Astrocyte of the spinal cord (primary cell): ENCODE measurements at places on chromosomes 7 and 10.
A peak's percentile ranks its signal among the peaks of the same experiment; 100 is the strongest.

DNA sequence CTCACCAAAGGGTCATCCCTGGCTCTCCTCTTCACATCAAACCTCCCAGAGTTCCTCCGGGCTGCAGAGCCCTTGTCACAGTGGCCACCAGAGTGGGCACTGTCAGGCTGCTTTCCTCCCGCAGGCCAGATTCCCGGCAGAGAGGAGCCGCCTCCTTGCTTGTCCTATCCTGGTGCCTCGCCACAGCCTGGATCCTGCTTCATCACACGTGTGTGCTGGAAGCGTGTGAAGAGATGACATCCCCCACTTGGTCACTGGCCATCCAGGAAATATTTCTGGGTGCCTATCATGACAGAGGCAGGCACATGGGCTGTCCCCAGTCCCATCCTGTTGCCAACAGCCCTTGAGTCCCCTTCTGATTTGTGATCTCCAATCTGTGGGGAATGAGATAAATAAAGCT lies 15.0 kb downstream of the INSIG1 start:
- no peak for DNase-seq

DNA sequence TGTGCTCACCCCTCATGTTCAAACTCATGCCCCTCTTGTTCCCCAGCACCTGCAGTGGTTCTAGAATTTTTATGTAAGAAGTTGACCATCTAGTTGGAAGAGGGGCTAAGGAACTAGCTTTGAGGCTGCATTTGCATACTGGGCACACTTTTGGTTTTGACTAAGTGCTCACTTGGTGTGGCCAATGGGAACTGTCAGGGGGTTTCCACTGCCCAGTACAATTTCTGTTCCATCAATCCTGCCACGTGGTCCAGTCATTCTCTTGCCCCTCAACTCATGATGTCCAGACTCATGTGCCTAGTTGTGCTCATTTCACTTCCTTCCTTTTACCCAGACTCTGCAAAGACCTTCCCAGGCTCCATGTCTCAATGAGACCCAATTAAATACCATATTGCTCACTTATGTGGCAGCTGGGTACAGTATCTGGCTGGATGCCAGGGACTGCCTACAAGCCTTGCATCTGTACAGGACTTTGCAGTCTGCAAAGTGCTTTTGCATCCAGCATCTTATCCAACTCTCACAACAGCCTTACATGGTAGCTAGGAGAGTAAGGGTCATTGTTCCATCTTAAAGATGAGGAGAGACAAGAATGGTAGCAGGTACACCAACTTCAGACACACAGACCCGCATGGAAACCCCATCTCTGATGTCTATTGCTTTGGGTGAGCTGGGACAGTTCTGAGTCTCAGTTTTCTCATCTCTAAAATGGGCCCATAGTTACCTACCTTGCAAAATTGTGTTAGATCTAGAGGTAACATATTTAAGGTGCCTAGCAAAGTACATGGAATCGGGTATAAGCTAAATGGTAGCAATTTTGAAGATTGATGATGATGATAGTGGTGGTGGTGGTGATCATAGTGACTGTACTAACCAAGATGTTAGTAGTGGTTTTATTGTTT lies 30.1 kb upstream of the KCNMA1 start:
- no peak for DNase-seq

DNA sequence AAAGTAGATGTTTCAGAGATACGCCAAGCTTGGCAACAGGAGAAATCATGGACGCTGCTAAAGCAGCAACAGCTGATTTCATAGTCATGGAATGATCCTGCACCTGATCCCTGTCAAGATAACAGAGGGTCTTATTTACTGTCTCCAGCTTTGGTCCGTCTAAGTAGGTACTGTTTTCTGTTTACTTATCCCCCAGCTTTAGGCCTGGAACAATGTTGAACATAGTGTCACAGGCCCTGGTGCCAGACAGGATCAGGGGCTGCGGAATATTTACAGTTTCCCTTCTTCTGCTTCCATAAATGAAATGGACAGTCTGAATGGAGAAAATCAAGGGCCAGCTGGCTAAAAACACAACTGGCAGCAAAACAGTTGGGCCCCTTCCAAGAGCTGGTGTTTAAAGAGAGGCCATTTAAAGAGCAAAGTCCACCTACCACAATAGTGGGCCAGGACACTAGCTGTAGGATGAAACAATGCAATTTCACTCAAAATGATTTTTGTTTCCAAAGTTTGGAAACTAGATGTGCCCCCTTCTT lies 2.9 kb downstream of the GPR37 start:
- DNase-seq, result no peak

DNA sequence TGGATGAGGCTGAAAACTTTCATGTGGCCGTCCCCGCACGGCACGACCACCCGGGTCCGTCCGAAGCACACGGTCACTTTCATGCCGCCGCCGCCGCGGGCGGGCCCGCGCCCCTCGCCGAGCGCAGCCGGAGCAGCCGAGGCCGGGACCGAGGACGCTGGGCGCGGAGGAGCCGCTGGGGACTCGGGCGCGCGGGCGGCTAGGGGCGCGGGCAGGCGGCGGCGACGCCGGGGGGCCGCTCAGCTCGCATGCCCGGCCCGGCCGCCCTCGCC lies 247 bp downstream of the PARD3 start:
- no peak for DNase-seq

GRCh38 chr7:129789652-129790051 lies 163.1 kb downstream of the UBE2H start:
- DNase-seq, result no peak

DNA sequence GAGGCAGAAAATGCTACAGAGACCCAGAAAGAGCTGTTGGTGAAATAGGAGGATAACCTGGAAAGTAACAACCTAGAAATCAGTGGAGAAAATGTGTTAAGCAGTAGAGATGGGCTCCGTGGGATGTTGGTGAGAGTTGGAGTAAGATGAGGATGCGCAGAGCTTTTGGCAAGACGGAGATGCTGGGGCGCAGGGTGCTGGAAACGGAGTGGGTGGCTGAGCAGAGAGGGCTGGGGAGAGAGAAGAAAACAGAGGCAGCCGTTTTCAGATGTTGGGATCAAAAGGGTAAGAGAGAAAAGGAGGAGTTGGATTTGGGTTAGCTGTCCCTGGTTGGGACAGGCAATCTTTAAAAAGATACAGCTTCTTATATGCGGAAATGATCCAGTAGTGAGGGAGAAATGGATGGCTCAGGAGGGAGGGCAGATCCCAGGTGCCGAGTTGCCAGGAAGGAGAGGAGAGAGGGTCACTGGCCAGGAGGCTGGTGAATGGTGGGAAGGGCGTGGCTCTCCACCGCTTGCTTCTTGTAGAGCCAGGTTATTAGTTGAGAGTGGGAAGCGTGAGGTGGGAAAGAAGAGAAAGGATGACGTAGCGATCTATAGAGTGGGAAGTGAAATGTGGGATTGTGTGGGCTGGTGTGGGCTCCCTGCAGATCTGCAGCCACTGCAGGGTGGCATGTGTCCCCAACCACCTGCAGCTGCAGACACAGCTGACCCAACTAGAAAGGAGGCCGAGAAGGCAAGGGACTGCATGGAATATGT lies 182.2 kb upstream of the SVIL start:
- DNase-seq, result no peak

DNA sequence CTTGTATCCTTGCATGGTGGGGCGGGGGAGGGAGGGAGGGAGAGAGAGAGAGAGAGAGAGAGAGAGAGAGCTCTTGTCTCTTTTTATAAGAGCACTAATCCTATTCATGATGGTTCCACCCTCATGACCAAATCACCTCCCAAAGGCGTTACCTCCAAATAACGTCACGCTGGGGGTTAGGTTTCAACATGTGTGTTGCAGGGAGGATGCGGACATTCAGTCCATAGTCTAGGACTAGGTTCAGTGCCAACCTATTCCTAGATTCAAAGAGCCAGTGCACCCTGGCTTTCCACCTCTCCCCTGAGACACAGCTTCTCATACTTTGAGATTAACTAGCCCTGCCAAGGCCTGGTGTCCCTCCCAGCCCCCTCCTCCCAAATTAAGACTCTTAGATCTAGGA lies 123.0 kb downstream of the GRK5 start:
- DNase-seq, result no peak

DNA sequence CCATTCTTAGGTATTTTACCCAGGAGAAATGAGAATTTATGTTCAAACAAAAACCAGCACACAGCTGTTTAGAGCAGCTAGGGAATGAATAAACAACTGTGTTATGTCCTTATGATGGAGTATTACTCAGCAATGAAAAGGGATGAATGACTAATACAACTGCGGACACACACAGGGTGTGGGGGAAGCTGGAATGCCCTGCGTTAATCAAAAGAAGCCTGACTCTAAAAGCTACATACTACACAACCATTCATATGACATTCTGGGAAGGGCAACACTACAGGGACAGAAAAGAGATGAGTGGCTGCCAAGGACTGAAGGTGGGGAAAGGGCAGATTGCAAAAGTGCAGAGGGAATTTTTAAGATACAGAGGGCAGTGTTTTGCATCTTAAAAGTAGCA lies 64.0 kb downstream of the DLG5 start:
- no peak for DNase-seq

GRCh38 chr7:146736446-146737190 lies 620.0 kb downstream of the CNTNAP2 start:
- DNase-seq, result peak; percentile 0

GRCh38 chr7:148211740-148212151 lies 378.8 kb upstream of the C7orf33 start:
- DNase-seq, result no peak

- DNase-seq, result no peak
Measured at GRCh38 chr7:4018601-4019316, 663.3 kb upstream of the FOXK1 start.

- DNase-seq, result no peak
Measured at GRCh38 chr10:124995605-124996004, 53.7 kb downstream of the ZRANB1 start.

DNA sequence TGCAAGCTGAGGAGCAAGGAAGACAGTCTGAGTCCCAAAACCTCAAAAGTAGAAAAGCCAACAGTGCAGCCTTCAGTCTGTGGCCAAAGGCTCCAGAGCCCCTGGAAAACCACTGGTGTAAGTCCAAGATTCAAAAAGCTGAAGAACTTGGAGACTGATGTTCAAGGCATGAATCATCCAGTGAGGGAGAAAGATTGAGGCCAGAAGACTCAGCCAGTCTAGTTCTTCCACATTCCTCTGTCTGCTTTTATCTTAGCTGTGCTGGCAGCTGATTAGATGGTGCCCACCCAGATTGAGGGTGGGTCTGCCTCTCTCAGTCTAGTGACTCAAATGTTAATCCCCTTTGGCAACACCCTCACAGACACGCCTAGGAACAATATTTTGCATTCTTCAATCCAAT lies 20.1 kb upstream of the MDFIC start:
- peak; percentile 48 for DNase-seq
